ENCODE measurements at places on chromosomes 7 and 10.

DNA sequence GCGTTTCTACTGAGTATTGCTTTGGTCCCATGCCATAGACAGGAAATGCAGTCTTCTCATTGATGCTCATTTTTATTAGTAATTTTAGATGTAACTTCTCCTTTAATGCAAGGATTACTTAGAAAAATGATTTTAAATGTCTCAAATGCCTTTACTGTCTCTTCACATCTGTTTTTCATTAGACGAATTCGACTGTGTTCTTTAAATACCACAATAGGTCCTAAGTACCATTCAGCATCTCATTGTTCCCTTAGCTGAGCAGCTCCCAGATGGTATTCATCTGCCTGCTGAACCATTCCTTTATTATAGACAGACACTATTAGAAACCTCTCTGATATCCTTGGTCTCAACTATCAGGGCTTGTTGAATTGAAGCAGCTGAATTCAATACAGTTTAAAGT is 113.6 kb downstream of the LSMEM1 start:
- no peak for DNase-seq

DNA sequence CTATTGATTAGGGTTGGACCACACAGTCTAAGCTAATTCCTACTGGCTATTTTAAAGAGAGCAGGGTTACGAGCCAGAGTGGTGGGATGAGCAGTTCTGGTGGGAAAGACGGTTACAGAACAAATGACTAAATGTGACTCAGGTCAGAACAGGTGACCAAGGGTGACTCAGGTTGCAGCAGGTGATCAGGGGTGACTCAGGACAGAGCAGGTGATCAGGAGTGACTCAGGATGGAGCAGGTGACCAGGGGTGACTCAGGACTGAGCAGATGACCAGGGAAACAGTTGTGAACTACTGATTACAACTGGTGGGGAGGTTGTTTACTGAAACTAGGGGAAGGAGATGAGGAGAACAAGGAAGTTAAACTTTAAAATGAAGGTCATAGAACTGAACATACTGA is 366.3 kb downstream of the ABCA13 start:
- no peak for DNase-seq

DNA sequence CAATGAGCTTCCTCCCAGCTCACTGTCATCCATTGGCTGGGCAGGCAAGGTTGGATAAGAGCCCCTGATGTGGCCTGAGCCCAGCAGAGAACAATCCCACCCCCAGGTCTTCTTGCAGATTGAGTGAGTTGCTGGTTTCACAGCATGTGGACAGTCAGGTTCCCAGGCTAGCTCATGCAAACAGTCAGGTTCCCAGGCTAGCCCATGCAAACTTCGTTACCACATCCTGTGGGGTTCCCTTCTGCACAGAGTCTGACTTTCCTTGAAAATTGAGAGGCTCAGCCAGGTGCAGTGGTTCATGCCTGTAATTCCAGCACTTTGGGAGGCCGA is 67.1 kb downstream of the TMEM130 start:
- DNase-seq, result no peak

GRCh38 chr7:128119036-128119435 is 87.8 kb upstream of the LRRC4 start:
- DNase-seq, result no peak

- DNase-seq, result no peak
Measured at GRCh38 chr10:114631666-114632417, 26.2 kb downstream of the ABLIM1 start.

GRCh38 chr10:15152556-15152955 is 15.9 kb downstream of the NMT2 start:
- DNase-seq, result no peak

DNA sequence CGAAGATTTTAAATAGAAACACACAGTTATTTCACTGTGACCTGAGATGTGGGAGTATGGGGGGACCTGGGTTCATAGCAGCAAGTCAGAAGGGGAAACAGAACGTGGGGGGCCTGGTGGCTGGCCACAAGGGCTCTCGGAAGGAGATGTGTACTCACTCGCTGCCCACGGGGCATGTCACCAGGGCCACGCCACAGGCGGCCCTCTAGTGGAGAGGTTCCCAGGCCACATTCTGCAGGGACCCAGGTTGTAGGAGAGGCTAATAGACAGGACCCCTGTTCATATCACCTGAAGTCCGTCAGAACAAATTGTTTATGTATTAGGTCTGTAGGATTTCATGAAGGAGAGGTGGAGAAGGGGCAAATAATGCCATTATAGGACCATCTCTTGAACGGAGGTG is 25.1 kb upstream of the SVOPL start:
- no peak for DNase-seq

DNA sequence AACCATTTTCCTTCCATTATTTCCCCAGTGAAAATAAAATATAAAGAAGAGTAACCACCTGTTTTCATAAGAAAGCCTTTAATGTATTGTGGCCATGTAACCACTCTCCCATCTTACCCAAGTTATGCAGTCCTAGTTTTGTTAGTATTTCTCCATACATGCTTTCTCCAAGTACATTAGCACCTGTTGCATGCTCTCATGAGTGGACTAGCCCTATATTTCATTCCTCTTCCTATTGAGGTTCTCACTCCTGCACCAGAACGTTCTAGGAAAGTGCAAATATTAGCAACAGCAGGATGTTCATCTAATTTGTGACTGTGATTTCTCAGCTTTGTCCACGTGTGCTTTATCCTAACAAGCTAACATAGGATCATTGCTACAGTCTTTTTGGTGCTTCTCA is 155.1 kb upstream of the NPVF start:
- DNase-seq, result no peak

- DNase-seq, result no peak
Measured at GRCh38 chr10:127148066-127148932, 48.1 kb downstream of the INSYN2A start.

DNA sequence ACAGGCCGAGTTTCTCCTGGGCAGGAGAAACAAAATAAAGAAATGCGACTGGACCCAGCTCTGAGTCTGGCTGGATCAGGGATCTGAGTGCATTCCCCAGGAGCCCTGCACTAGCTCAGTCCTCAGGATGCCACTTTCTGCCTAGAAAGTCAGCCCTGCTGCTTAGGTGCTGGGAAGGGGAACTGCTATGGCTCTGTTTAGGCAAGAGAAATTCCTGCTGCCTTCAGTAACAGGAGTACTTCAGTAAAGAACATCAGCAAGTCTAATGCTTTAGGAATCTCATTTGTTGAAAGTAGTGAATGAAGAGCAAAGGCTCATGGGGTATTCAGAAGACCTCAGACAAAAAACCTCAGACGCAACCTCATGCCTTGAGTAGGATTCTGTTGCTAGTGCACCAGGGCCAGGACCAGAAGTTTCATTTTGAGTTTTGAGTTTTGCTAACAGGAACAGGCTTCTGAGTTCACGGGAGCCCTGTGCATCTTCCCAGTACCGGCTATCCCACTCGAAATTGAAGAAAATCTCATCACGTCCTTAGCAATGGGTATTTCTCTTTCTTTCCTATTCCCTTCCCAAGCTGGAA is 170.8 kb upstream of the CDCA7L start:
- DNase-seq, result no peak

DNA sequence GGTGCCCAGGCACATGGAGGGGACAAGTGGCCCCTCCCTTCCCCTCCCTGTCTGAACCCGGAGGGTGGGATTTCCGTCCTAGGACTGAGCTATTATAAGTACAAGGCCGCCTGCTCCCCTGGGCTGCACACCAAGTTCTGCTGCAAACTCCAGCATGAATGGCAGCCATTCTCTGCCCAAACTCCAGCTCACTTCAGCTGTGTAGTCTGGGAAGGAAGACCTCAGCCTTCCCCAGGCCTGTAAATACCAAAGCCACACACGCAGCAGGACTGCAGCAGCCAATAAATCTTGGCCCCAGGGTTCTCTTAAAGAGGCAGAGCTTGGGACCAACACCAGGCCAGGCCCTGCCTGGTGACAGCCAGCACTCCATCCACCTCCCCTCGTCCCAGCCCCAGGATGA is 291.3 kb upstream of the ZMIZ1 start:
- no peak for DNase-seq

GRCh38 chr10:15290150-15290549 is 80.9 kb downstream of the FAM171A1 start:
- DNase-seq, result no peak

DNA sequence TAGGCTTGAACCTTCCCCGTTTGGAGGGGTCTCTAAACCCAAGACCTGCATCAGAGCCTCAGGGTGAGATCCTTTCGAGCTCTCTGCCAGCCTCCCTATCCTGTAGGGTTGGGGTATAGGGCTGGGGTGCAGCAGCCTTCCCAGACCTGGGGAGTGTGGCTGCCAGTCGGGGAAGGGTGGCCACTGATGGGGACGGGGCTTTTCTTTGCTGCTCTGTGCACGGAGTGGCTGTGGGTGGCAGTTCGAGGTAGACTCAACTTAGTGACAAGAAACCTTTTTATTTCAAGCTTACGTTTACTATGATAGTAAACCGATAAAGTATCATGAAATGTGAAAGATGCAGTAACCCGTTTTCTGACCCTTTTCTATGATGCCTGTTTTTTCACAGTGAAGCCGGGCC is 13.0 kb downstream of the ZNF316 start:
- no peak for DNase-seq

GRCh38 chr7:158651968-158652565 is 52.5 kb downstream of the NCAPG2 start:
- no peak for DNase-seq

DNA sequence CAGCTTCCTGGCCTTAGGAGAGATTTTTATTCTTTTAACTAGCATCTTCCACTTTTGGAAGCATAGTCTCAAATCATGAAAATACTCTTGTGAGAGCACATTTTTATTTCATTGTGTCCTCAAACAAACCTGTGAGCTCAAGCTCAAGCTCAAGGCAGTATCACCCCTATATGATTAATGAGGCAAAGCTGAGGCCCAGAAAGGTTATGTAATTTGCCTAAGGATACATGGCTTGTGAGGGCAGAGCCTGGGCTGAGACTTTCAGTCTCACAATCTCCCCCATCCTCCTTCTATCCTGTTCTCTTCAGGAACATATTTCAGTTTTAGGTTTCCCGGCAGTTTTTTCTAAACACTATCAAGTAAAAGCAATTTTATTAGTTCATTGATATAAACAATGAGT is 359.5 kb downstream of the PTEN start:
- DNase-seq, result no peak

DNA sequence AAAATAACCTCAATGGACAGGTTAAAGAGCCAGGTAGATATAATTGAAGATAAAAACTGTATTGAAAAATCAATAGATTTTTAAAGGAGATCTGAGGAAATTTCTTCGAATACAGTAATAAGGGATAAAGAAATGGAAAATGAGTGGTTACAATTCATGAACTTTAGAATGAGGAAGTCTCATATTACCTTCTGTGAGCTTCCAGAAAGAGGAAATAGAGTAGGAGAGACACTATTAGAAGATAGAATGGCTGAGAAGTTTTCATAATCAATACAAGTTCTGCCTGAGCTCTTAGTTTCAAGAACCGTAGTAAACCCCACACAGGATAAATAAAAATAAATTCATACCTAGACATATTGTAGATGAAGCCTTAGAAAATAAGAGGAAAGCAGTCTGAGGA is 11.5 kb downstream of the SDK1 start:
- no peak for DNase-seq

- no peak for DNase-seq
Measured at GRCh38 chr10:109633846-109634245, 289.5 kb downstream of the XPNPEP1 start.

DNA sequence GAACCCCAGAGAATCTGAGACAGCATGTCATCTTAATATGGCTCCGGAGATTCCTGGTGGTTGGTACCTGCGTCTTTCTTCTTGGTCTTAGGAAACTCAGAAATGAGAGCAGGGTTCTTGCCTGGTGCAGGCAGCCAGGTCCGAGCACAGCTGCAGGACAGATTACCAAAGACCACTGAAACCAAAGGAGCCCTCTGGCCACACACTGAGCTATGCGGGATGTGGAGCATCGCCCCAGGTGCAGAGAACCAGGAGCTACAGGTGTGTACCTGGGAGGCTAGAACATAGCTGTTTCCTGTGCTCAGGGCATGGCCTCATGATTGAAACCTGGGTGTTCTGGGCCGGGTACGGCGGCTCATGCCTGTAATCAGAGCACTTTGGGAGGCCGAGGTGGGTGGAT is 635.4 kb downstream of the CALN1 start:
- DNase-seq, result no peak

- no peak for DNase-seq
Measured at GRCh38 chr10:128432011-128432410, 305.8 kb upstream of the MKI67 start.

GRCh38 chr7:34806831-34807230 is 148.8 kb downstream of the NPSR1 start:
- DNase-seq, result no peak

- DNase-seq, result no peak
Measured at GRCh38 chr10:68088740-68089139, 13.7 kb upstream of the HERC4 start.

GRCh38 chr10:113954409-113954808 is 89.3 kb upstream of the ADRB1 start:
- DNase-seq, result no peak

GRCh38 chr7:1607696-1608095 is 37.9 kb upstream of the PSMG3 start:
- no peak for DNase-seq

DNA sequence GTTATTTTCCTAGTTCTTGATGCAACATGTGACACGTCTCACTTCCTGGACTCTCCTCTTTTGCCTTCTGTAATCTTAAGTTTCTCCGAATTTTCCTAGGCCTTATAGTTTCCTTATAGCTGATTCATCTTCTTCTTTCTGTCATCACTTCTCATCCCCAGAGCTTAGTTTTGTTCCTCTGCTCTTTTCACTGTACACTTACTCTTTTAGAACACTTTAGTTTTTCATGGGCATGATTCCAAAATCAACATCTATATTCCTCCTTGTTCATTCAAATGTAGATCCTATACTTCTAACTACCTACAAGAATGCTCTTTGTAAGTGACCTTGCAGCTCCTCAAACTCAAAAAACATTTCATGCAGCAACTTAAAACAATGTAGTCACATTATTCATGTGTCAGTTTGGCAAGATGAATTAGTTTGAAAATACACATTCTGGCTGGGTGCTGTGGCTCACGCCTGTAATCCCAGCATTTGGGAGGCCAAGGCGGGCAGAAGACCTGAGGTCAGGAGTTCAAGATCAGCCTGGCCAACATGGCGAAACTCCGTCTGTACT is 13.1 kb upstream of the SLC26A3 start:
- no peak for DNase-seq

- no peak for DNase-seq
Measured at GRCh38 chr10:128896116-128896795, 570.8 kb upstream of the MGMT start.

All from stimulated activated CD8-positive, alpha-beta memory T cell treated with anti-CD3 and anti-CD28 coated beads, Interleukin-4, amount 100 ng/mL, for 4 hours (primary cell).